ENCODE measurements at places on chromosomes 13 and 19.

- DNase-seq: no peak
These were observed 54.6 kb downstream of the SPATA13 start for GRCh38 chr13:24215126-24215525.

- no peak for DNase-seq
These were observed 9.5 kb upstream of the MPV17L2 start for GRCh38 chr19:18183529-18183928.

DNA sequence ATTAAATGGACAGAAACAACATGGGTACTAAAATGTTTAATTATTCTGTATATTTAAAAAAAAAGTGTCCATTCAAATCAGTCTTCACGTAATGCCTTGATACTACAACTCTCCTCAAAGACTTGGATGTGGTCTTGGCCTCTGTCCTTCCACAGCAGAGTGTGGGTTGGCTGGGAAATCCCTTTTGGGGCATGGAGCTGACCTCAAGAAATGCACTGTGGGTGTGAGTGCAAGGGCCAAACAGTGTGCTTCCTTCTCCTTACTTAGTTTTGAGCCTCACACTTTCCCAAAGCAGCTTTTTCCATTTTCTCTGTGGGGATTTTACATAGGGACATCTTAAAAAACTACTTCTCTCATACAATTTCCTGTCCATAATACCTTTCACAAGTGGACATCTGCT lies 607.4 kb downstream of the EFNB2 start:
- DNase-seq: no peak

DNA sequence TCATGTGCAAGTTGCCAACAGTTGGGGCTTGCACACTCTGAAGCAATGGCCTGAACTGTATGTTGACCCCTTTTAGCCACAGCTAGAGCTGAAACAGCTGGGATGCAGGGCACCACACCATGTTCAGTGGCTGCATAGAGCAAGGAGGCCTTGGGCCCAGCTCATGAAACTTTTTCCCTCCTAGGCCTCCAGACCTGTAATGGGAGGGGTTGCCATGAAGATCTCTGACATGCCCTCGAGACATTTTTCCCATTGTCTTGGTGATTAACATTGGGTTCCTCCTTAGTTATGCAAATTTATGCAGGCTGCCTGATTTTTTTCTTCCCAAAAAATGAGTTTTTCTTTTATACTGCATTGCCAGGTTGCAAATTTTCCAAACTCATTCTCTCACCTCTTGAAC lies 165.1 kb upstream of the PRR20A start:
- DNase-seq: no peak

DNA sequence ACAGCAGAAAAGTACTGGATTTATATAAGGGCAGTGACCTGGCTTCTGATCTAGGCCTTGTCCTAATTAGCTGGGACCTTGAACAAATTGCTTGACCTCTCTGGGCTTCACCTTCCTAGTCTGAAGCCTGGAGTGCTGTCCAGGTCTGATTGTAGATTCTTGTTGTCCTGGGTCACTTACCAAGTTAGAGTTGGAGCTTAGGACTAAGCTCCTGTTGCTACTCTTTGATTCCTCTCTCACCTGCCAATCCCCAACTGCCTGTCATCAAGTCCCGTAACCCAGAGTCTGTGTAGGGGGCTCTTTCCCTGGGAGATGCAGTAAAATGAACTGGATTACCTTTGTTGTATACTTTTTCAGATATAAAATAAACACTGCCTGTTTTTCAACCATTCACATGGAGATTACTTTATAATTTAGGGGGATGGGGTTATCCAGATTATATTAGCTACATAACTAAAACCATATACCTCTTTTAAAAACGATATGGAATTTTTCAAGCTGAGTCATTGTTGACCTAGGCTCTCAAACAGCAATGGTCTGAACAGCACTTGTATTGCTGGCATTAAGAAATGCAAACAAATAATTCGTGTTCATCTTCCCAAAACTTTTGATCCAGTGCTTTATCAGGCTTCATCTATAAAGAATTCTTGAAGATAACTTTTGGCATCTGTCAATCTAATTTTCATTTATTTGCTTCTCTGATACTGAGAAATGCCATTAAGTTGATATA lies 5.8 kb downstream of the ARHGAP35 start:
- DNase-seq: peak; percentile 70

DNA sequence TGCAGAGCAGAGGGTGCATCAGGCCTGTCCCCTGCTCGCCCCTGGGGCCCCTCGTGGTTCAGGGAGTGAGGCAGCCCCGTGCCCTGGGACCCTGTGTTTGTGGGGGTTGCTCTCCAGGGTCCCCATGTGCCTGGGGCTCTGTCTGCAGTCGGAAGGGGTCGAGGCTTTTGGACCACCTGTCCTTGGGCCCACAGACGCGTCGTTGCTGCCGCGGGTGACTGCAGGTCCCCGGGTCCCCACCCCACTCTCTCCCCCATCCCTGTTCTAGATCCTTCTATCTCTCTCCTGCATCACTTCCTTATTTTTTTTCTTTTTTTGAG lies 1.9 kb downstream of the PCSK4 start:
- no peak for DNase-seq

DNA sequence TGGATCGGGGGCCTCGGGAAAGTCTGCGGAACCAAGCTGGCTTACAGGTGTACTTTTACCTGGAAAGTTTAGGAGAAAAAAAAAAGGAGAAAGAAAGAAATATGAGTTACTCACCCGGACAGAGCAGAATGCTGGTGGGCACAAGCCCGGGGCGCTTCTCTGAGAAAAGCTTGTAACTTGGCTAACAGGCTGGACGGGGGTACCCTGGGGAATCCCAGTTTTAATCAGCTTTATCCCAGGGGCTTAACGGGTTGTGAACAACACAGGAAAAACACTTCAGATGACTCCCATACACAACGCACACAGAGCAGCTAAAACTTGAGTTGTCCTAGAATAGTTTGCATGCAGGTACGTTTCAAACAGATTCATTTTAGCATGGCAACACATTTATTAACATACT lies 37.3 kb downstream of the KLF2 start:
- DNase-seq: no peak

Data from hematopoietic multipotent progenitor cell treated with erythropoietin and hydrocortisone succinate and interleukin-3 and kit ligand, for 15 days (in vitro differentiated cells).